RPMI7951 (cell line): ENCODE measurements at places on chromosomes 16 and 17.

DNA sequence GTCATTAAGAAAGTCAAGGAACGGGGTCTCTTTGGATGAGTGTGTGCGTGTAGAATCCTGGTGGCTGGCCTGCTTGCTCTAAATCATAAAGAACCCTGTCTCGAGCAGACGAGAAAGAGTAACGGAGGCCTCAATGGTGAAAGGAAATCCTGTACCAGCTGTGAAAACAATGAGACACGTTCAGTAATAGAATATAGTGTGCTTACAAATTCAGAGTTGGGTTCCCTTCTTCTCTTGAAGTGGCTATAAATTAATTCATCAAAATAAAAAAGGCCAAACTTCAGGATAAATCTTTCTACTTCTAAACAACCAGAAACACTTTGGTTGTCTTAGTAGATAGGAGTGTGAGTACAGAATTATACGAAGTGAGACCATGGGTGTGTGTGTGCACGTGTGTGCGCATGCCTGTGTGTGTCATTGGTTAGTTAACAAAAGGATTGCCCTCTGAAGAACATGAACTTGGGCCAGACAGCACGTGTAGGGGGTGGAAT is 48.5 kb downstream of the WWOX start:
- no peak for DNase-seq

DNA sequence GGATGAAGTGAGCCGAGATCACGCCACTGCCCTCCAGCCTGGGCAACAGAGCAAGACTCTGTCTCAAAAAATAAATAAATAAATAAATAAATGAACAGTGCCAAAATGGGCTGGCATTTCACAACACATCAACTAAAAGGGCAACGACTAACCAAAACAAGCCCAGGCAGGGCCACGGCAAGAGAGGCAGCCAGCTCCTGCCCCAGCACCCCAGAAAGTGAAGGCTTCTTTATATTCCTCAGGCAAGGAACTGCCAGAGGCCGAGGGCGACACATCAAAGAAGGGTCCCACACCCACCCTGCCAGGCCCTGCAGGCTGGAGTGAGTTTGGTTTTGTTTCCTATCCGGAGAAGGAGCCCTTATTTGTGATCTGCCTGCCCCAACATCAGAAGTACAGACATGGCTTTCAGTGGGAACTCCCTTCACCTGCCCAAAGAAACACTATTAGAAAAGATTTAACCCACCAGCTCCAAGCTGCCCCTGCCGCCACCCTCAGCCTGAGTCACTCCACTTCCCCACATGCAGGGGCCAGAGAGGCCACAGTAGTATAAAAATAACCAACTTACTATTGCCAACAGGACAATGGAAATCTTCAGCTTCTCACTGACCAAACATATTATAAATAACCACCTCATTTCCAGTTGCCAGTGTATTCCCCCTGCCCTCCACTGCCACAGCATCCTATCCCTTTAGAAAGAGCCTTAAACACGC is 8.0 kb downstream of the FBXO31 start:
- DNase-seq, result peak; percentile 57

DNA sequence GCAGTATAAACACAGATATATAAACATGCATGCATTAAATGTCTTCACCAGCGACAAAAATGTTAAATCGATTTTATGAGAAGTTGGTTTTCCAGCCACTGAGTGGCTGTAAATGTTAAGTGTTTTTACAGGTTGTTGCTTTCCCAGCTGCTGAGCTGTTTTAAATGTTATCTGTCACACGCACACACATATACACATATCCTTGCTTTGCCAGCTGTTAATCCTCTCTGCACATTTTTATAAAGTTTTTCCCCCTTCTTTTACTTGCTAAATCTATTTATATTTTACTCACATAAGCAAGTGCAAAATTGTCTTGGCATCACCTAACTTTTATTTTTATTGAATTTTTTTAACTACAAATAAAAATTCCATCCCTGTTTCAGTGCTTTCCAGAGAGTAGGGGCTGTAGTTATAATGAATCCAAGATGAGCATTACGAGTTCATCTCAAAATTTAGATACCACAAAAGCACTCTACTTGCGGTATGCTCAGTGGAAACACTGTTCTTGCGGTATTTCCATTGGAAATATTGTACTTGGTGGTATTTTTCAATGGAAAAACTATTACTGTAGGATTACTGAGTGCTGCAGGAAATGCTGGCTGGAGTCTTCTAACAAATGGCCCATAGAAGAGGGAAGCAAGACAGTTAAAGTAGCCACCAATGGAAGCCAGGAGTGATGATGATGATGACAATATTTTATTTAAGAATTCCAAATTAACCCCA is 124.9 kb upstream of the KCNJ16 start:
- DNase-seq, result no peak

DNA sequence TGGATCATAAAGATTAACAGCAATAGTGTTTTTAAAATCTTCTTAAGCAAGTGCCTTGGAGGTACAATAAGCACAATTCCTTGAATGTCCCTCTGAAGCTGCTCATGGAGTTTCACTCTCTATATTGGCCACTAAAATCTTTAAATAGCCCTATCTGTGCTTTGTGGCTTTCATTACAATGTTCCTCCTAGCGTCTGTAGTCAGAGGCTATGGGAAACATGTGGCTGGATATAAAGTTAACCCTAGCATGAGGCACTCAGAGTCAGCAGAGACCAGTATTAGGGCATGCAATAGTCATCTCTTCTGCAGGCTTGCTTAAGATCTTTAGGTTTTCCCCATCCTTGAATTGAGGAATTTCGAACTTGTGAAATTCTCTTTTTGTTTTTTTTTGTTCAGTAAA is 668.2 kb downstream of the CDH11 start:
- peak; percentile 57 for DNase-seq

DNA sequence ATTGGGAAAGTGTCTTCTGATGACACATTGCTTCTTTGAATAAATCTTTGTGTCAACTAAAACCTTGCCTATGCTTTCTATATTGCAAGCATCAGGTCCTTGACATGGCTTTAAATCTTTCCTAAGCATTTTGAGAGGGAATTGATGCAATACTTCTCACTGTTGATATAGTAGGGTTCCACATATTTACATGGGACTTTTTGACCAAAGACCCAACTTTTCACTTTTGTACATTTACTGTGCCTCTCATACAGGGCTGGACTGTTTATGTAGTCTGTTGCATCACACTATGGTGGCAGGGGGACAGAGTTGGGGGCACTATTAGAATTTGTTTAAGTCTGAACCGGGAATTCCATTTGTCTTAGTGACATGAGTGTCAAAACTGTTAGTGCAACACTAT is 308.5 kb upstream of the TBX2 start:
- no peak for DNase-seq

- no peak for DNase-seq
These were observed 12.0 kb downstream of the CYBC1 start for GRCh38 chr17:82438401-82439193.

DNA sequence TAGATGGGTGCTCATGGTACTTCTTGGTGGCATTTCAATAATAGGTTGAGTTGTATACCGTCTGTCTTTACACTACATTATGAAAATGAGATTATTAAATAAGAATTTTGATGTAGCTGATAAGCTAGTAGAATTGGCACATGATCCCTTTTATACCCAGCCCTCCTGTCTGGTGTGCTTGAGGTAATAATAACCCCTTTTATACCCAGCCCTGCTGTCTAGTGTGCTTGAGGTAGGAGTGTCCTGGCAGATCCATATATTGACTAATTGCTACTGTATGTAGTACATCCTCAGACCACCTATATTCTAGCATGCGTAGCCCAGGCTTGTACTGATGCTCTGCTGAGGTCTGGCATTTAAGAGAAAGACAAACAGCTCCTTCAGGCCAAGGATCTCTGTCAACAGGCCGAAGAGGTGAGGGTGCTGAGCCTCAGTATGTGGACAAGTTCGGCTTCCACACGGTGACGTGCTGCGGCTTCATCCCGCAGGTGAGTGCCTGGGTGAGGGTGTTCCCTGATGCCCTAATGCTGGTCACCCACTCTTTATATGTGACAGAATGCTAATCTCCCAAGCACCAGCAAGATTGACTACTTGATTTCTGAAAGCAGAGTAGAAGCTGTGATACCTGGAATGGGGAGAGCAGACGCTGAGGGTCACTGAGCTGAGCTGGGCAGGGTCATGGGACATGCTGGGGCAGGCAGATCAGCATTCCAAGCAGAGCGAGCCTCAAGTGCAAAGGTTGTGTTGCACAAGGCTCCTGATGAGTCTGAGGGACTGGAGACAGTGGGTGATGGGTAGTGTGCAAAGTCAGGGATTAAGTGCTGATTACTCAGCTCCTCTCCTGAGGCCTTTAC is 5.7 kb downstream of the FN3K start:
- no peak for DNase-seq

DNA sequence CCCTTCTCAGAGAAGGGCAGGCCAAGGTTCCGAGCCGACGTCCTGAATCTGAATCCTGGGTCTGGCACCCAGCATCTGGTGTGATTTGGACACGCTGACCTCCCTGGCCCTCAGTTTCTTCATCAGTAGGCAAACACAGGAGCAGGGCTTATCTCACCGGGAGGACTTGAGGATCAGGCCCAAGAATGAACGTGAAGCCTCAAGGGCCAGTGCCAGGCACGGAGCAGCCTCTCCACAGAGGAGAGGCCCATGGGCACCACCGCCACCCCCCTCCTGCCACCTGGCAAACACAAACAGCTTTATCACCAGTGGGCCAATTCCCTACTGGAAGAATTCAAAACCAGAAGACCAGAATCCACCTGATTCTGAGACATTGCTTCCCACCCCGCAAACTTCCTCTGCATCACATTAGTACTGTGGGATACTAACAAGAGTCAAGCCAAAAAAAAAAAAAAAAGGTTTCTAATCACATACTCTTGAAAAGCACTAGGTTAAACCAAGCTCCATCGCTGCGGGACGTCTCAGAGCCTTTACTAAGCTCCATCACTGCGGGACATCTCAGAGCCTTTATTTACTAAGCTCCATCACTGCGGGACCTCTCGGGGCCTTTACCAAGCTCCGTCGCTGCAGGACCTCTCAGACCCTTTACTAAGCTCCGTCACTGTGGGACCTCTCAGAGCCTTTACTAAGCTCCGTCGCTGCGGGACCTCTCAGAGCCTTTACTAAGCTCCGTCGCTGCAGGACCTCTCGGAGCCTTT is 68.0 kb upstream of the DOC2B start:
- DNase-seq, result no peak

DNA sequence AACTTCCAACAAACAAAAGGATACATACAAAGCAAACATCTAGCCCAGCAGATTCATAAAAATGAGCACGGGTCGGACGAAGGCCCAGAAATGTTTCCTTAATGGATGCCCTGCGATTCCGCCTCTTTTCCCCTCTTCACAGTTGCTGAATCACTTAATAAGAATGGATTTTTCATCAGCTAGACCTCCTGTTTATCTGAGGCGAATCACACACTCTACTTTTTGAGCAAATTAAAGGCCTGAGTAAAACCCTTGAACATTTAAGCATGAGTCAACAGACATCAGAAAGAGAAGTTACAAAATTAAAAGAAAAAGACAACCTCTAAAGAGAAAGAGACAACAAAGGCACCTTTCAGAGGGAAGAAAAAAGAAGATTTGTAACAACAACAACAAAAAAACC is 44.7 kb downstream of the HS3ST3A1 start:
- DNase-seq, result peak; percentile 64

- DNase-seq, result peak; percentile 32
These were observed 34.9 kb downstream of the ARHGAP17 start for GRCh38 chr16:24980077-24980793.

GRCh38 chr17:81328489-81328888 is 33.4 kb upstream of the SLC38A10 start:
- no peak for DNase-seq
